ENCODE measurements at places on chromosomes 16 and 17.

DNA sequence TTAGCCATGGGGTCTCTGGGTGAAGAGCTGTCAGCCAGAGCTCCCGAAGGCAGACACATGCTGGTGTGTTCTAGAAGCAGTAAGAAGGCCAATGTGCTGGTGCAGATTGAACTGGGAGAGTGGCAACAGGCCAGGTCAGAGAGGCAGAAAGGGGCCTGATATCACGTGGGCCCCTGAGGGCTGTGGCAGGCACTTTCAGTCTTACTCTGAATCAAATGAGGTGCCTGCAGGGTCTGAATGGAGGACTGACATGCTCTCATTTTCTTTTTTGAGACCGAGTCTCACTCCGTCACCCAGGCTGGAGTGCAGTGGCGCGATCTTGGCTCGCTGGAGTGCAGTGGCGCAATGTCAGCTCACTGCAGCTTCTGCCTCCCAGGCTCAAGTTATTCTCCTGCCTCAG lies 293.8 kb downstream of the ABCC12 start:
- no peak for DNase-seq

GRCh38 chr16:19959736-19960135 lies 75.1 kb upstream of the GPRC5B start:
- no peak for DNase-seq

GRCh38 chr17:40062329-40063186 lies at the start of gene THRA:
THRA (plus strand) TSS chr17:40062965; CDS start chr17:40074489, 11,524 bp downstream.
- no peak for DNase-seq

DNA sequence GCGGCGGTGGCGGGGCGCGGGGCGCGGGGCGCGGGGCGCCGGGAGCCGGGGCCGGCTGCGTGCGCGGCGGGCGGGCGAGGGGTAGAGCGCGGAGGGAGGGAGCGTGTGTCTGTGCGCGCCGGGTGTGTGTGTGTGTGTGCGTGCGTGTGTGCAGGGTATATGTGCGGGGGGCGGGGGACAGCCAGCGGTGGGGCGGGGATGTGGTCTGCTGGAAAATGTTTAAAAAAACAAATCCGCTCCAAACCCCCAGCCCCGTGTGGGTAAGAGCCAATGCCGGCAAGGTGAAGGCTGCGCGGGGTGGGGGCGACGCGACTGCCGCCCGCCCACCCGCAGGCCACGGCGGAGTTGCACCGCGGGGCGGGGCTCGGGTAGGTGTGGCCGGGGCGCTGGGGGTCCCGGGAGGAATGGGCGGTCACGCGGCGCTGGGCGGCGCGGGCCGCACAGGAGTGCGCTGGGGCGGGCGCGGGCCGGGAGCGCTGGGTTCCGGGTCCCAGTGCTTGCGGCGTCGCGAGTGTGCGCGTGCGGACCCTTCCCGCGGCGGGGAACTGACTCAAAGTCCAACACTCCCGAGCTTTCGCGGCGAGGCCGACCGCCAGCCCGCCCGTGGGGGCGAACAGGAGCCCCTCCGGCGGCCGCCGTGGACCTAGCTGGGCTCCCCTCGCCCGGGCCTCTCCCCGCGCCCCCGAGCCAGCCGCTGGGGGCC lies at the start of gene CYGB:
TSS of gene CYGB (minus strand) at position 132 of the 703 bp plus-strand sequence. CDS start 167 bp downstream, outside the sequence.
- DNase-seq, result no peak

- DNase-seq, result no peak
These were observed 299.8 kb downstream of the SEC14L1 start for GRCh38 chr17:77440560-77440981.

DNA sequence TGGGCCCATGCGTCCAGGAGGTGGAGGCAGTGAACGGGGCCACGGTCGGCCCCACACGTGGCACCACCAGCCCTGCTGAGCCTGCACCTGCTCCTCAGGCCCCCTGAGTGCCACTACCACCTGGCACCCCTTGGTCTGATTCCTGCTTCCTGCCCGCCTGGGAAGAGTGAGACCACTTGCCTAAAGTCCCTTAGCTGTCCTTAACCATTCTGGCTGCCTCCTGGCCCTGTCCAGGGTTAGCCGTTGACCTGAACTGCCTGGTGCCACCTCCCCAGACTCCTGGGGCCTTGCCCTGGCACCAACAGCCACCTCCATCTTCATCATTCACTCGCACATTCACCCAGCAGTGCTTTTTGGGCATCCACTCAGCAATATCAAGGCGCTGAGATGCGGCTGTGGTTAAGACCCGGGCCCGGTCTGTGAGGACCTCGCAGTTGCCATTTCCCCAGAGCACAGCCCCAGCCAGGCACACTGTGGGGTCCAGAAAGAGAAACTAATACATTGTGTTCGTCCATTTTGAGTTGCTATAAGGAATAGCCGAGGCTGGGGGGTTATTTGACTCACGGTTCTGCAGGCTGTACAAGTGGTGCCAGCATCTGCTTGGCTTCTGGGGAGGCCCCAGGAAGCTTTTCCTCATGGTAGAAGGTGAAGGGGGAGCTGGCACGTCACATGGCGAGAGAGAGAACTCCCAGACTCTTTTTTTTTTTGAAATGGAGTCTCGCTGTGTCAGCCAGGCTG lies 318.4 kb downstream of the SEC14L1 start:
- no peak for DNase-seq

DNA sequence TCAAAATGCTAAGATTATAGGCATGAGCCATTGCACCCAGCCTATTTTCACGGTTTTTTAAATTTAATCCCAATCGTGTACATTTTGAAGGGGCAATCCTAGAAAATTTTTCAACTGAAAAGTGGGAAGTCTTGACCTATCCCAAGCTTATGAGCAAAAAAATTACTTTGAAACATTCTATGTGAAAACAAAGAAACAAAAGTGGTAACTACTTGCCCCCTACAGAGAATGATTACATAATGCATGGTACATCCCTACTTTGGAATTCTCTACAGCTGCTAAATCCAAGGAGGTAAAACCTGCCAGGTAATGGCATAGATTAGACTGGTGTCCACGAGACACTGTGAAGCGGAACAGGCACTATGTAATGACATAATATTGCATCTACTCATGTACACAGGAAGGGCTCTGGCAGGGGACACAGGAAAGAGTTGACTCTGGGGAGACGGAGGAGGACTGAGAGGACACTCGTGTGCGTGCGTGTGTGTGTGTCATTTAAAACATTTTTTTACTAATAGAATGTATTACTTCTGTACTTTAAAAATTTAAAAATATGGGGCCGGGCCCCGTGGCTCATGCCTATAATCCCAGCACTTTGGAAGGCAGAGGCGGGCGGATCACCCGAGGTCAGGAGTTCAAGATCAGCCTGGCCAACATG lies 15.7 kb downstream of the ASGR2 start:
- no peak for DNase-seq

DNA sequence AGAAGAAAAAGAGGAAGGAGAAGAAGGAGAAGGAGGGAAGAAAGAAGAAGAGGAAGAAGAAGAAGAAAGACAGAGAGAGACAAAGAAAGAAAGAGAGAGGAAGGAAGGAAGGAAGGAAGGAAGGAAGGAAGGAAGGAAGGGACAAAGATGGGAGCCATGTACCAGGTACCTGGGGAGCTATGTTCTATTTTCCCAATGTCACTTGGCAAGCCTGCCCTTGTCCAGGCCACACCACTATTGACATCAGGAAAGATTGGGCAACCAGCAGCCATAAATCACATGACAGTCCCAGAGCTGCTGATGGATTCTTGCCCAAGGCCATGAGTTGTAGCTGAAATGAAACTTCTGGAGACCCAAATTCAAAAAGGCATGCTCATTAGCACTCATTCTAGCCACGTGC lies 2.7 kb upstream of the CES1 start:
- DNase-seq, result no peak

DNA sequence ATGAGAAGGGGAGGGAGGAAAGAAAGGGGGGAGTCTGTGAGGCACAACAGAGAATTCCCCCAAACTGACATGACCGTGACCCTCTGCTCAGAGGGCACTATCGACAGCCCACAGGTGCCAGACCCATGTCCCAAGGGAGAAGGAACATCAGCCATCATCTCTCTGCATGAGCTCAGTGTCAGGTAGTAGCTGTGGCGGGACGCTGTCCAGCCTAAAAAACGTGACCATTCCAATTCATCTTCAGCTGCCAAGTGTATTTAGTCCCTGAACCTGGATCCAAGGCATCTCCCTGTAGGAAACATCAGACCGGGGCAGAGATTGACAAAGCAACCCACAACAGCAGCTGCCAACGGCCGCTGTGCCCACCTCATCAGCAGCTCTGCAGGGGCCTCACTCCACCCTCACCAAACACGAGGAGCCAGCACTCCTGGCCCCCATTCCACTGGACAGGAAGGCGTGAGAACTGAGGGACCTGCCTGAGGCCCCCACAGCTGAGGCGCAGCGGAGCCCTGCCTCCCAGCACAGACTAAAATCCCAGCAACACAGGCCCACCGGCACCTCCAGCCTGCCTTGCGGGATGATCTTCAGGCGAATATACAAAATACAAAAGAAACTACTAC lies 8.6 kb downstream of the TAF1C start:
- DNase-seq, result no peak

DNA sequence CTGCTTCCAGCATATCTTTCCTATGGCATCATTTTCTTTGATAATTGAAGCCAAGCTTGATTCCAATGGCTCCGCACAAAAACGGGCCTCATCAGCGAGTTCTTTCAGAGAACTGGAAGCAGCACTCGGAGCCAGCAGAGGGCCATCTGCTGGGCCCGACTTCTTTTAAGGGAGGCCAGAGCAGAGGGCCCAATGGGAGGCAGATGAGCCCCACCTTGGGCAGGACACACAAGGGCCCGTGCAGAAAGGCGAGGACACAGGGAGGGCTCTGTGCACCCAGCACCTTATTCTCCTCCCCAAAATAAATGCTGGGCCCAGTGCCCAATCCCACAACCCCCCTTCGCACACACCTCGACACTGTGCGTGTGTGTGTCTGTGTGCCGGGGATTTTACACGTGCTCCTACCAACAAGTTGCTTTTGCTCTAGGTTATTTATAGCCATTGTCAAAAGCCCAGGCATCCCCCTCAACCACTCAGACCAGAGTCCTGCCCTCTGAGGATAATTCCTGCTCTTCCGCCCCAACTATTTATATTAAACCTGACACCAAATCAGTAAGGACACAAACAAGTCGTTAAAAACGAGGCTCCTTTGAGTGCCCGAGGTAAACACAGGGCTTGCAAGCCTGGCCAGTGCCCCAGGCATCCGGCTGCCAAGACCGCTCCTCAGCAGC lies 6.8 kb downstream of the AXIN2 start:
- no peak for DNase-seq

DNA sequence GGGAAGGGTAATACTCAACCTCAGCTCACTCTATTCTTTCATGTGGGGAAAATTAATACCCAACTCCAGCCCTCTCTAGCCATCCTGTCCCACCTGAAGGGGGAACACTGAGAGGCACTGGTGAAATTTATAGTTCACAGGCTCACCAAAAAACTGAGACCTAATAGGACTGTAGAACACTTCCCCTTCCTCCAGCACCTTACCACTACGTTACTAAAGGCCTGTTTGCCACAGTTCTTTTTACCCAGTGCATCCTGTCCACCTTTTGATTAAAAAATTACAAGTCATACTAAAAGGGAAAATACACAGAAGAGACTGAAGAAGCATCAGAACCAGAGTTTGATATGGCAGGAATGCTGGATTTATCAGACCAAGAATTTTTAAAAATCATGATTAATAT lies 26.0 kb downstream of the DHRS7B start:
- DNase-seq, result no peak

DNA sequence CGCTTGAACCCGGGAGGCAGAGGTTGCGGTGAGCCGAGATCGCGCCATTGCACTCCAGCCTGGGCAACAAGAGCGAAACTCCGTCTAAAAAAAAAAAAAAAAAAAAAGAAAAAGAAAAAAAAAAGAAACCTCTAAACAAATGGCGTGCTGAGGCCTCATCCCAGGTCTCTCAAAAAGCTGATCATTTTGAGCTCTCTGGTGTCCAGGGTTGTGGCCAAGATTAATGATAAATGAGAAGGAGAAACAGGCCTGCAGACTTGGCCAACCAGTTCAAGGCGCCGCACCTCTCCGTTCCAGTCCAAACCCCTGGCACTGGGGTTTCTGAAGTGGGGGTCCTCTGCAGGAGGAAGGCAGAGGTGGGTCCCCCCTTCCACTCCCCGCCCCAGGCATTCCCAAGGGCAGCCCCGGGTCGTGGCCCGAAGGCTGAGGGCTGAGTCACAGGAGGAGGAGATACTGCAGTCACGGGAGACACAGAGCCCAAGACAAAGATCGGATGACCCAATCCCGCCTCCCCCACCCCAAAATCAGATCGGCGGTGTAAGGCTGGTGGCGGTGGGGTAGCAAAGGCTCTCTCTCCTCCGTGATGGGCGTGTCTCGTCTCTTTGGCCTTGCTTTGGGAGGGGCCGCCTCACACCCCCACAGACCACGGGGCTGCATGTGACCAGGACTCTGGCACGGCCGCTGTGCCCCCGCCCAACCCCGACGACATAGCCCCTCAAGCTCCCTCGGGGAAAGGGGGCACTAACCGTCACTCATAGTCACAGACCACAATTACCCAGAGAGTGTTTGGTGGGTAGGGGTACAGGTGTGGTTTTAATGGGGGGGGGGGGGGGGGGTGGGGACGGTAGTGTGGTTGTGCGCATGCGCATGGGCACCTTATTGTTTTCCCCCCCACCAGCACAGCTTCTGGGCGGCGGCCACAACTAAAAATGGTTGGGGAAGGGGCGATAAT lies 1.1 kb downstream of the VAT1 start:
- DNase-seq, result peak; percentile 55
